Stimulated activated CD4-positive, alpha-beta T cell treated with anti-CD3 and anti-CD28 coated beads, TNF-alpha, amount 100 ng/mL, for 4 hours (primary cell): ENCODE measurements at places on chromosomes 5 and 9.

- DNase-seq: no peak
Observed at GRCh38 chr5:143445776-143446175, 42.3 kb upstream of the NR3C1 start.

GRCh38 chr9:30944225-30944569 is 1440.2 kb upstream of the ACO1 start:
- DNase-seq: no peak

GRCh38 chr5:143680672-143681259 is 131.2 kb upstream of the HMHB1 start:
- DNase-seq: no peak

- no peak for DNase-seq
Observed at GRCh38 chr9:137237759-137238726, 3.0 kb upstream of the TUBB4B start.

GRCh38 chr9:137053944-137054931 is at the start of gene ENTPD2:
Gene ENTPD2, minus strand, starts transcription at chr9:137054061. Its CDS starts 64 bp downstream, at chr9:137053997.
- DNase-seq: no peak

DNA sequence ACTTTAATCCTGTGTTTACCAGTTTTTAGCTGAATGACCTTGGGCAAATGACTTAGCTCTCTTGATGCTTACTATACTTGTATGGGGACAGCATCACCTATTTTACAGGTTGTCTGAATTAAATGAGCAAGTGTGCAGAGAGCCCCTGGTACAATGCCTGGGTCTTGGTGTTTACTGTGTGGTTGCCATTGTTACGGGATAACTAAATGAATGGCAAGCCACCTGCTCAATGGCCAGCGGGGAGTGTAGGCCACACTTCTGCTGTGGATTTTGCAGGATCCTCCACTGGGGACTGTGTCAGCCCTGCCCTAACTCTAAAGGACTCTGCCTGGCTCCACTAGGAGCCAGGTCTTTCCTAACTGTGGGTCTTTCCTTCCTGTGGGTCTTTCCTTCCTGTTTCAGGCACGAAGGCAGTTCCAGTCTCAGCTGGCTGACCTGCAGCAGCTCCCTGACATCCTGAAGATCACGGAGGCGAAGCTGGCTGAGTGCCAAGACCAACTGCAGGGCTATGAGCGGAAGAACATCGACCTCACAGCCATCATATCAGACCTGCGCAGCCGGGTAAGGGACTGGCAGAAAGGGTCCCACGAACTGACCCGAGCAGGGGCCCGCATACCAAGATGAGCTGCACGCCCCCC is 10.3 kb upstream of the GLE1 start:
- no peak for DNase-seq

GRCh38 chr9:109124121-109124520 is 4.4 kb upstream of the TMEM245 start:
- DNase-seq: no peak

GRCh38 chr9:76314321-76314720 is 79.9 kb downstream of the RFK start:
- no peak for DNase-seq

DNA sequence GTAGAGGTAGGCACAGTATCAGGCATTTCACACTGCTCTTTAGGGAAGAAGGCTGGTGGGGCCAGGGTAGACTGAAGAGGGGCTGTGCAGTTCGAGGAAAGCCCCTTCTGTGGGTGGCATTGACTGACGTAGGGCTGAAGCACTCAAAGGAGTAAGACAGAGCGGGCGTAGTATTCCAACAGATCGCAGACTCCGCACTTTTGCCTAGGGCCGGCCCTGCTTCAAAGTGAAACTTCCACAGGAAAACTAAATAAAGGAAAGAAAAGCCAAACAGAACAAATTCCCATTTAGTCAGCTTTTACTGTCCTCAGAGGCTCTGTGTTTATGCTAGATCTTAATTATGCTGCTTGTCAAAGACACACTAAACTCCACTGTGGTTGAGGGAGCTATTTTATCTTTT is 493.0 kb upstream of the WWC1 start:
- DNase-seq: no peak

- no peak for DNase-seq
Observed at GRCh38 chr9:119941091-119941490, 571.9 kb upstream of the BRINP1 start.

DNA sequence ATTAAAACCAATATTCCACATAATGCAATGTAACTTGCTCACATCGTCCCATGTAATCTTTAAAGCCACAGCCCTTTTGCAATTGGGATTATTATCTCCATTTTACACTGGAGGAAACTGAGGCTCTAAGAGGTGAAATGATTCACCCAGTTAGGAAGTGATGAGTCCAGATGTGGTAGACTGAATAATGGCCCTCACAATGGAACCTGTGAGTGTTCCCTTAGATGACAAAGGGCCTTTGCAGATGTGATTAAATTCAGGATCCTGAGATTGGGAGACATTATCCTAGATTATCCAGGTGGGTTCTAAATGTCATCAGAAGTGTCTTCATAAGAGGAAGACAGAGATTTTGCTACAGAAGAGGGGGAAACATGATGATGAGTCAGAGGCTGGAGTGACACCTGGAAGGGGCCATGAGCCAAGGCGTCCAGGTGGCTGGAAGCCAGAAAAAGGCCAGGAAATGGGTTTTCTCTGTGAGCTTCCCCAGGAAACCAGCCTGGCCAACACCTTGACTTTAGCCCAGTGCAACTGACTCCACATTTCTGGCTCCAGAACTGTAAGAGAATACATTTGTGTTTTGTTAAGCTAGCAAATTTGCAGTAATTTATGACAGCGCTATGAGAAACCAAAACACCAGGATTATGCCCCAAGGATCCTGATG is 139.1 kb downstream of the KCNIP1 start:
- DNase-seq: no peak

DNA sequence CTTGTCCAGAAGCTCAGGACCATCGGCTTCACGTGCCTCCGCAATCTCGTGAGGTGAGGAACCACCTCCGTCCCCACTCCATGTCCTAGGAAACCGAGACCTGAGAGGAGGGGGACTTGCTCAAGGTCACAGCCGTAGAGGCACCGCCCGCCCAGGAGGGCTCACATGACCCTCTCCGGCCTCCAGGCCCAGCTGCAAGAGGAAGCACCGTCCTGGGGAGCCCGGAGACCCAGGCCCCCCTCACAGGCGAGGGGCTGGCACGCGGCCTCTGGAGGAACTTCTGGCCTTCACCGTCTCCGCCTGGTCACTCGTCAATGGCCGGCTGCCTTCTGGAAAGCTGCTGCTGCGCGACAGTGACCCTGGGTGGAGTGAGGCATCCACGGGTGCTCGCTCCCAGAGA is 24.2 kb downstream of the FAM78A start:
- no peak for DNase-seq

DNA sequence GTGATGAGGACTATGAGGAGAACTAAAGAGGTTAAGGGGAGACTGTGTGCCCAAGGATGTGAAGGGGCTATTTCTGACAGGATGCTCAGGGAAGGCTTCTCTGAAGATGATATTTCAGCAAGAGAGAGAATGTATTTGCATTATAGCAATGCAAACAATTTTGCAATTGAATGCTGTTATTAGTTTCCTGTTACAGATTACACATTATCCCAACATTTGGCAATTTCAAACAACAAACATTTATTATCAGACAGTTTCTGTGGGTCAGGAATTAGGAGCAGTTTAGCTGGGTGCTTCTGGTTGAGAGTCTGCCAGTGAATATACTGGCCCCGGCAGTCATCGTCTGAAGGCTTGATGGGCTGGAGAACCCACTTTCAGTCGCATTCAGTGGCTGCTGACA is 228.0 kb downstream of the MARCHF11 start:
- no peak for DNase-seq

DNA sequence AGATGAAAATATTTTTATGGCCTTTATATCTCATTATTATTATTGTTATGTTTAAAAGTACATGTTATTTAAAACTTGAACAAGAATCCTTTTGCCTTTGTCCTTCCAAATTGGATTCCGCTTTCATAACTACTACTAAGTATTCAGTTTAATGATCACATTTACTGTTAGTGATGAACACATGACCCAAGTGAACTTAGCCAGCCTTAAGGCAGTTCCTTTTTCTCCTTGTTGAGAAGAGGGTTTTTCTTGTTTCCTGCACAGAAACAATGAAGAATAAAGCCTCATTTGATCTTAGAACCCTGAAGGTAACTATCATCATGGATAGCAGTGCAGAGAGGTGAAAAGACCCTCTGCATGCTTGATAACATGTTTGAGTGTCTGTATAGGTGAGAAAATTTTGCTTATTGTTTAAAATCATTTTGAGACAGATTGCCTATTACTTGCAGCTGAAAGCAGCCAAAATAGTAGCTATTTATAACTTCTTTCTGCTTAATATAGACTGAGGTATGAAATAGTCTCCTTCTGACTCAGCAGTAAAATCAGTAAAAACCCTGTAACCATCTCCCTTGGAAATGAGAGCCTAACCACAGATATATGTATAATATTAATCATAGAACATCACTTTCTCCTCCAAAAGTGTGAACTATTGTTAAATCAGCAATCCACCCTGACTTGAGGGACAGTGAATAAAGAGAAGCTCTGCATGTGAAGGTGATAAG is 266.2 kb downstream of the SPATA31D1 start:
- no peak for DNase-seq

GRCh38 chr5:150579462-150580400 is 60.7 kb upstream of the SYNPO start:
- no peak for DNase-seq

DNA sequence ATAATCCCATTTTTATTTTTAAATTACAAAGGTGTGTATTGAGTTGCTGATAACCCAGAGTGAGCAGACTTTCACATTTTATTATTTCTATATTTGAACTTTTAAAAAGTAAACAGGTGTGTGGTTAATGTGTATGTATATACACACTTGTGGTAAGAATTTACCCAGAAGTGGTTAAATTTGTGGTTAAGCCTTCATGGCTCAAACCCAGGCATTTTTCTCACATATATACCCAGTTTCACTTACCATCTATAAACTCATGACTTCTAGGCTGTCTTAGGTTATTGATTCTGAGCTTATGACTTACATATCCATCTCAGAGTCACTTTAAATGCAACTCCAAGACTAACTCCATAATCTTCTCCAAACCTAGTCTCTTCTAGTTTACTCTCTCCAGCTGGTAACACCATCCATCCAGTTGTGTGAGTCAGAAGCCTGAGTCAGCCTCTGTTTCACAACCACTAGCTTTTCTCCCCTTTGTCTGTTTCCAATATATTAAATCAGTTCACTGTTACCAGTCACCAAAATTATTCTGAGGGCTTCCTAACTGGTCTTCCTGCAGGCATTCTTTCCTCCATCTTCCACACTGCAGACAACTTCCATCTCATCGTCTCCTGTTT is 20.2 kb downstream of the ZBED3 start:
- no peak for DNase-seq

DNA sequence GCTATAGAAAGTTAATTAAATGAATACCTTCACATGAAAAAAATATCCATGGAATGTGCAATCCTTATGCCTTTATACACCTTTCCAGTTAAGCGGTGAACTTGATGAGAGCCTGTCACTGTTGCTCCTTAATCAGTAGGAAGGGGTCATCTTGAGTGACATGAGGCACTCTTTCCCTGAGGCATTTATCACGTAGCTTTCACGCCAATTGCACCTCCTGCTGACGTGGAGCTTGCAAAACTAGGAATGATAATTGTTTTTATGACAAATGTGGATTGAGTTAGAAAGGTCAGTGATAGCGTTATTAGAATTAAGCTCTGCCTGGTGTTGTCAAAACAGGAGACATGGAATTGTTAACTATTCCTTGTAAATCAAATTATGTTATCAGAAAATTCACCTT is 79.7 kb downstream of the SLF1 start:
- DNase-seq: no peak

- no peak for DNase-seq
Observed at GRCh38 chr5:103487218-103487617, 75.4 kb downstream of the NUDT12 start.

- DNase-seq: no peak
Observed at GRCh38 chr5:44659334-44659733, 149.4 kb upstream of the MRPS30 start.

DNA sequence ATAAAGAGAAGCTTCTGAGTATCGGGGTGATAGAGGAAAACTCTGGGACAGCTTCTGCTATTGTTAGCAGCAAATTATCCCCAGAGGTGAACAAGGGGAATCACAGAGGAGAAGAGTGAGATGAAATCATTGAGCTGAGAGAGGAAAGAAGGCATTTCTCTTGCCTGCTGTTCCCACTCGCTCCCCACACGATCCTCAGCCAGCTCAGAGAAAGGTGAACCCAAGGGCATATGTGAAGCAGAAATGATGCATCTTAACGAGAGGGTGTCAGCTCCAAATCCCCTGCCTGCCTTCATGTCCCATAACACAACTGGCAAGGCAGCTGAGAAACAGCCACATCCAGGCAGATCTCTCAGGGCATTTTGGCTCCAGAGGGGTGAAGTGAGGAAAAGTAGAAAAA is 111.6 kb downstream of the BRINP1 start:
- no peak for DNase-seq

DNA sequence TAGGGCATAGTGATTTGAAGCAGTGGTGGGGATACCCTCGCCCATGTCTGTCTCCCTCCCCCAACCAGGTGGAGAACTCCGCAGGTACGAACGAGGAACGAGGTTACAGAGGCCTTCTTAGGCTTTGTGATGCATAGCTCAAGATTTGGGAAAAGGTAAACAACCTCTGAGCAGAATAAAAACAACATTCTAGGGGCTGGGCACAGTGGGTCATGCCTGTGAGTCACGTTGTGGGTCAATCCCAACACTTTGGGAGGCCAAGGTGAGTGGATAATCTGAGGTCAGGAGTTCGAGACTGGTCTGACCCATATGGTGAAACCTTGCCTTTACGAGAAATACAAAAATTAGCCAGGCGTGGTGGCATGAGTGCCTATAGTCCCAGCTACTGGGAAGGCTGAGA is 3.6 kb upstream of the LCP2 start:
- DNase-seq: no peak

DNA sequence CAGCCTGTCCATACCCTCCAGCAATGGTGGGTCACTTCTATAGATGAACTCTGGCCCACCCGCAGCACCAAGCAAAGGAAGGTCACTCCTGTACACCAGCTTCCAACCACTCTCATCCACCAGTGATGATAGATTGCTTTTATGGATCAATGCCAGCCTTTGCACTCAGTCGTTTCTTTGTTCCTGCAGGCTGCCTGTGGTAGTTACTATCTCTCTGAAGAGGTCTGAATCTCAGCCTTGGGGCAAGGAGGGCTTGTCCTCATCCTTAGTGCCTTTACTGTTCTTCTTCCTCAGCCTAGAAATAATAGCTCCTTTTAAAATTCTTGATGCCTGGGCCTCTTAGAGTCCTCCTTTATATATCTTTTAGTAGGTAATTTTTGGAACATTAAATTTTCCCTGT is 100.8 kb downstream of the TMC1 start:
- no peak for DNase-seq

GRCh38 chr9:124174433-124174832 is 83.3 kb upstream of the NEK6 start:
- DNase-seq: no peak

- no peak for DNase-seq
Observed at GRCh38 chr9:114098936-114099668, at the start of gene KIF12. Gene KIF12, minus strand, starts transcription at chr9:114099292. Its CDS starts 16 bp downstream, at chr9:114099276.

- no peak for DNase-seq
Observed at GRCh38 chr5:76582230-76583162, 40.7 kb downstream of the F2RL2 start.

GRCh38 chr9:107397076-107398044 is 92.2 kb downstream of the KLF4 start:
- no peak for DNase-seq

- no peak for DNase-seq
Observed at GRCh38 chr5:173341961-173342430, 13.8 kb upstream of the STC2 start.
